ENCODE measurements at places on chromosomes 12 and 14. TPM values are rescaled to one million over a fixed set of nuclear protein-coding genes. Genes with fewer than 3 reads are reported as not detected.
A peak's percentile ranks its signal among the peaks of the same experiment; 100 is the strongest.

GRCh38 chr14:34137001-34137745 lies 186.3 kb upstream of the EGLN3 start:
- DNase-seq = no peak

DNA sequence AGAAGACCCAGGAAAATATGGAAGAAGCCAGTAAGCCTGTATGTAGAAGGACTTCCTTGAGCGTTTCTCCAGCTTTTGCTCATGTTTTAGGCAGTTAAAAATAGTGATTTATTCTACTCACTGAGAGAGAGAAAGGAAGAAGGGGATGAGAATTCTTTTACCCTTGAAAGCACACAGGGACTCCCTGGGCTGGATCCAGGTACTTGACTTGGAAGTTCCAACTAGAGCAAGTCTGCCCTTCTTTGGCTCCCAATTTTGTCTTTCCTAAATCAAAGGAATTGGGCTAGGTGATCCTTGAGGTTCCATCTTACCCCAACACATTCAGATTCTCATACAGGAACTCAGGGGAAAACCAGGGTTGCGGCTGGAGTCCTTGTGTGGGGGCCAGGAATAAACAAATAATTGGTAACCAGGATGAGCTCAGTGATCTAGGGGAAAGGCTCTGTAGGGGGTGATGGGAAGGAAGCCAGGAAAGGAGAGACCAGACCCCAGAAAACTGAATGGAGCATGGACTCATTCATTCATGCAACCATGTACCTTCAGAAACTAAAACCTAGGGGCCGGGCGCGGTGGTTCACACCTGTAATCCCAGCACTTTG lies 11.5 kb upstream of the ITGA5 start:
- DNase-seq = no peak

DNA sequence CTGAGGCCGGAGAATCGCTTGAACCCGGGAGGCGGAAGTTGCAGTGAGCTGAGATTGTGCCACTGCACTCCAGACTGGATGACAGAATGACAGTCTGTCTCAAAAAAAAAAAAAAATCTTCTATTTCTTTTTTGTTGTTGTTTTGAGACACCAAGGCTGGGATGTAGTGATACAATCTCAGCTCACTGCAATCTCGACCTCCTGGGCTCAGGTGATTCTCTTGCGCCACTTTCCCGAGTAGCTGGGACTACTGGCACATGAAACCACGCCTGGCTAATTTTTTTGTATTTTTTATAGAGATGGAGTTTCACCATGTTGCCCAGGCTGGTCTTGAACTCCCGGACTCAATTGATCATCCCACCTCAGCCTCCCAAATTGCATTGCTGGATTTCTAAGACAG lies 7.3 kb upstream of the SNRNP35 start:
- no peak for DNase-seq

DNA sequence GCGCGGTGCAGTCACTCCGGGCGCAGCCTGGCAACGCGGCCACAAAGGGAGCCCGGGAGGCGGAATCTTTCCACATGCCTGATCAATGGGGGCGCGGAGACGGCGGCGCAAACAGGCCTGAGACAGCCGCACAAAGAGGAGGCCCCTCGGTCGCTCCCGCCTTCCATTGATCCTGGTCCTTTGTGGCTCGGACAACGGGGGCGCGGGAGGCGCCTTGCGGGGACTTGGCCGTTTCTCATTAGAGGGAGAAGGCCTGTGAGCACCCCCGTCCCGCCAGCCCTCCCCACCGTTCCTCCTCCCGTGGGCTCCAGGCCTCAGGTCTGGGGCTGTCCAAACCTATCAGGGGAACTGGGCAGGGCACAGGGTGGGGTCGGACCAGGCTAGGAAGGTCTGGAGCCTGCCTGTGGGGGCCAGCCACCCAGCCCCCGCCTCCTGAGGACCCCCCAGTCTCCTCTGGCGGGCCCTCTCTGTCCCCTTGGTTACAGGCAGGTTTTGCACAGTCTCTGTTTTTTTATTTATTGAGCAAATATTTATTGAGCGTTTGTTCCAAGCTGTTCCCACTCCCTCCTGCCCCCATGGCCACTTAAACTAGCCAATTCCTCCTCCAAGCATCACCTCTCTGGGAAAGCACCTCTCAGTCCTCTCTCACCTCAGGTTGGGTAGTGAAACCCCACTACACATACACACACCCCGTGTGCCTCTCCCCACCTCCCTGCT lies 29.0 kb upstream of the MSI1 start:
- no peak for DNase-seq

GRCh38 chr12:117090816-117091711 lies 8.2 kb downstream of the TESC start:
- DNase-seq = no peak

DNA sequence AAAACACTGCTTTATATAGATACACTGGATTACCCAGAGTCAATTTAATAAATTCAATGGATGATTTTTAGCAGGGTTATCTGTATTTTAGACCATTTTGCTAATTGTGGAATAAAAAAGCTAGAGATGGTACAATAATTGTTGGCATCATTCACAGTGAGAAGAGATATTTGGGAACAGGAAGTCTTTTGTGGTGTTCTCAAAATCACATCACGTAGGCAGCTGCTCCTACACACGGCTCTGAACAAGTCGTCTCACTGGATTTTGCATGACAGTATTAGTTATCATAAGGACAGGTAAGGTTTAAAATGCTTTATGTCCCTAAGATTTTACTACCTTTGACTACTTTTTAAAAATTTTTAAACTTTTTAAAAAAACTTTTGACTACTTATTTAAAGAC lies 52.0 kb downstream of the PAPLN start:
- no peak for DNase-seq

DNA sequence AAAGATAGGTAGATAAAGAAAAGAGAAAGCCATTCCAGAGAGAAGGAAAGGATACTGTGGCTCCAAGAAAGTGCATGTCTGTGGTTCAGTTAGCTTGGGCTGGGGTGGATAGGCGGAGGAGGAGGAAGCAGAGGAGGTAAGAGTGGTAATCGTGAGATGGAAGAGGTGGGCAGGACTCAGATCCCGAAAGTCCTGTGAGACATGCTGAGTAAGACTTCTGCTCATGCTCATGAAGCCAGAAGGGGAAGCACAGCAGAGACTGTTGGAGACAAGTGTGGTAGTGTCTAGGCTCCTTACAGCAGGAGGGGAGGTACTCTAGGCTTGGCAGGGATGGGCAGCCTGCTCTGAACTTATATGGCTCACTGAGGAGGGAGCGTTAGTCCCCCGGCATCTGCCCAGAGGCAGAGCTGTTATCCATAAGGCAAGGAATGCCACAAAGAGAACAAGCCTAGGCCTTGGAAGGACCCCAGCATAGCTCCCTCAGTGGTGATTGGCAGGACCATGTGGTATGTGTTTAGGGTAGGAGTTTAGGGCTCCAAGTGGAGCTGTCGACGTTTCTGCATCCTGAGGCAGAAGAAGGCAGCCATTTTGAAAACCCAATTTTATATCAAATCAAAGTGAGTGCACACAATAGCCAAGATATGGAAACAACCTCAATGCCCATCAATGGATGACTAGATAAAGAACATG lies 135.3 kb downstream of the SMOC1 start:
- DNase-seq = no peak

DNA sequence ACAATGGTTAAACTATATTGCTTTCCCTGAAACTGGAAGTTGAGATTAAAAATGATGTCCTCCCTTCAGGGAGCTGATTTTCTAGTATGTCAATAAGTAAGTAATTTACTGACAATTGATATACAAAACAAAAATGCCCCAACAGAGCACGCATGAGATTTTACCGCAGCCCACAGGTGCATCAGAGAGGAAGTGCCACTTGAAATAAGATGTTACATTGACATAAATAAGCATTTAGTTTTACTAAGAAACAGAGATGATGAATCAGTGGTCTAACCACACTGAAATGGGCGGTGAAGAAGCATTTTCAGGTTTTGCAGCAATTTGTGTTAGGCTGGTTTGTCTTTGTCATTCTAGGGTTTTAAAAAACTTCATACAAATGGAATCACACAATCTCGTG lies 8.8 kb upstream of the CLECL1 start:
- DNase-seq = peak; percentile 89

DNA sequence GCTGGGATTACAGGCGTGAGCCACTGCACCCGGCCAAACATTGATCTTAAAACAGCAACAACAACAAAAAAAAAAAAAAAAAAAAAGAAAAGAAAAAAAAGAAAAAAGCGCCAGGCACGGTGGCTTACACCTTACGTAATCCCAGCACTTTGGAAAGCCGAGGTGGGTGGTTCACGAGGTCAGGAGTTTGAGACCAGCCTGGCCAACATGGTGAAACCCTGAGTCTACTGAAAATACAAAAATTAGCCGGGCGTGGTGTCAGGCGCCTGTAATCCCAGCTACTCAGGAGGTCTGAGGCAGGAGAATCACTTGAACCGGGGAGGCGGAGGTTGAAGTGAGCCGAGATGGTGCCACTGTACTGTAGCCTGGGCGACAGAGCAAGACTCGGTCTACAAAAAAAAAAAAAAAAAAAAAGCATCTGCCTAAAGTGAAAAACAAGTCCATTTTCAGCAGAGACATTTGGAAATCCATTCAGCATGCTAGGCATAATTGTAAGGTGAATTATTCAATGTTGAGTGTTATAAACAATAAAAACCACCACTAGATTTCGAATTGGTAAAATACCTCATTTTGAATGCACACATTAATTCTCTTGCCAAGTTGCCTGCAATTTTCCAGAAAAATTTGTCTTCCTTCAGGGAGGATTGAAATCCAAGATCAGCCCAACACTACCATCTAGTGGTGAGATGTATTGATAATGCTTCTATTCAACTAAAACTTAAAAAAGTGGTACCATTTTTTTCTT lies 8.0 kb upstream of the CERS5 start:
- DNase-seq = no peak

DNA sequence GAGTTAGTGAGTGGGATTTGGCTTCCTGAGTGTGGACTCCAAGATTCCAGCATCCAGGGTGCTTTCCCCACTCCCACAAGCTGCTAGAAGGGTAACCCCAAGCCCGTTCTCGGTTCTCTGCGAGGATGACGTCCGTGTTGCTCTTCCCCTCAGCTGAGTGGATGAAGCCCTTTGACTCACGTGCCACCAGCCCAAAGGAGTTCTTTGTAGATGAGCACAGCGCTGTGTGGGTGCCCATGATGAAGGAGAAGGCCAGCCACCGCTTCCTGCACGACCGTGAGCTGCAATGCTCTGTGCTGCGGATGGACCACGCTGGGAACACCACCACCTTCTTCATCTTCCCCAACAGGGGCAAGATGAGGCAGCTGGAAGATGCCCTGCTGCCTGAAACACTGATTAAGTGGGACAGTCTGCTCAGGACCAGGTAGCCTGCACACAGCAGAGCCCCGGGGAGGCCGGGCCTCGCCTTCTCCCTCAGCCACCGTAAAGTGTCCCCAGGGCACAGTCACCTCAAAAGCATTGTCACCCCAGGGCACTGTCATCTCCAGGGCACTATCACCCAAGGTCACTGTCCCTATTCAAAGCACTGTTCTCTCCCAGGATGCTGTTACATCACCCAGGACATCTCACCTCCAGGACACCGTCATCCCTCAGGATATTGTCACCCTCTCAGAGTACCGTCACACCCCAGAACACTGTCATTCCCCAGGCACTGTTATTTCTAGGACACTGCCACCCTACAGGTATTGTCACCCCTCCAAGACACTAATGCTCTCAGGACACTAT lies 31.3 kb downstream of the SERPINA3 start:
- no peak for DNase-seq

DNA sequence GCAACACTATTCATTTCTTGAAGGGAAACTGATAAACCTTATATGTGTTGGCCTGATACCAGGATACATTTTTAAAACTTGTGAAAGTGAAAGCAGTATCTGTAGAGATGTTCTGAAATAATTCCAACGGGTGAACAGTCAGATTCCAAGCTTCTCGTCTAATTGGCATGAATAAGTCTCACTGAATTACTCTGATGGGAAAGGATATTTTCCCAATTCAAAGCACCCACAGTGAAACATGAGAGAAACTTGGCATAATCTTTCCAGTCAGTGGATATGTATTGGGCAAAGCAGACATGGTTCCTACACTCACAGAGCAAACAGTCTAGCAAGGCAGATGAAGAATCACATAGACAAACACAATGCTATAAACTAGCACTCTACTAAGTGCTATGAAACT lies 413.1 kb downstream of the MED13L start:
- DNase-seq = no peak

DNA sequence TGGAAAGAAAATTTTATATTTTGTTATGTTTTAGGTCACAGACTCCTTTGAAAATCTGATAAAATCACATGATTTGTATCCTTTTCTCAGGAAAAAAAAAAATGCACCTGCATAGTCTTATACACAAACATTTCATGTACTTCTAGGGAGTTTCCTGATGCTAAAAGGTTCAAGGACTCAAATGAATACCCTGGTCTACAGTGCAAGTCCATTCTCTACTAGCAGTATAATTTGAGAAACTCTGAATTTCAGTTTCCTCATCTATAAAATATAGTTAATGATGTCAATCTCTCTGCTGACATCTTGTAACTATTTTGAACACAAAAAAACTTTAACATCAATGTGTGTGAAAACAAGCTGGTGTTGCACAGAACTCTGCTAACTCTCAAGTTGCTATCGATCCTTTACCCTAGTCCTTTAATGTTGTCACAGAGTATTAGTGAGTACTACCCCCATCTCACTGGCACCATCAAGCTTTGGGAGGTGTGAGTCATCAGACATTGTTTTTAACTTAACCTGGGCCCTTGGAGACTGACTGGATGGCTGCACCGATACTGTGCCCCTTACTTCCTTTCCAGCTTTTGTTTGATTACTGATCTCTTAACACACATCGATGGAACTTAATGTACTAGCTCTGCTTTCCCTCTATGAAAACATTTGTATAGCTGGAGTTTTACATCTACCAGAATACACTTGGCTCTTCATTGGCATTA lies 251.9 kb upstream of the SOX5 start:
- DNase-seq = peak; percentile 32

DNA sequence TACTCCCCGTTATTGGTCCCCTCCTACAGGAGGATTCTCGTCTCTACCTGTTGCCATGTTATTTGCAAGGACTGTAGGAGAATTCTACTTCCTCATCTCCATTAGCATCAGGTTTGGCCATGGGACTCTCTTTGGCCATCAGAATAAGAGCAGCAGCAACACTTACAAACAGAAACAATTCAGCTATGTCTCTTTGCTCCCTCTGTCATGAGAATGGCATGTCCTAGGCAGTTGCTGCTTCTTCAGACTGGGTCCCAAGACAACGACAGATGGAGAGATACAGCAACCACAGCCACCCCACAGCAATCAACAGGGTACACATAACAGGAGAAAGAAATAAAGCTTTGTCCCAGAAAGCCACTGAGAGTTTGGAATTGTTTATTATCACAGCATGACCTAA lies 19.7 kb downstream of the SLC41A2 start:
- no peak for DNase-seq

GRCh38 chr12:64983771-64984278 lies 137.3 kb downstream of the WIF1 start:
- no peak for DNase-seq

GRCh38 chr12:115932066-115932465 lies 345.4 kb downstream of the MED13L start:
- no peak for DNase-seq

ATF7 gene
- 23.6 TPM for total RNA-seq

TAS2R8 gene
- total RNA-seq = not detected

G2E3 gene
- 20.1 TPM for total RNA-seq

STON2 gene
- 0.29 TPM for total RNA-seq

HOXC11 gene
- not detected for total RNA-seq

IQSEC3 gene
- not detected for total RNA-seq

LRP1-AS gene
- not detected for total RNA-seq

FOXG1 gene
- total RNA-seq = 0.44 TPM

VDR gene
- total RNA-seq = 3.0 TPM

DPF3 gene
- 3.2 TPM for total RNA-seq

All from GM12878 (cell line).